ENCODE measurements at places on chromosomes 6 and 20. TPM values are rescaled to one million over a fixed set of nuclear protein-coding genes. Genes with fewer than 3 reads are reported as not detected.

- H3K36me3 ChIP-seq = no peaks in the 10 kb centered on the region
- no peak for DNase-seq
- no peaks in the 10 kb centered on the region for H3K27me3 ChIP-seq
- H3K27ac ChIP-seq = no peak overlapping the region
- no peak overlapping the region for H3K4me3 ChIP-seq
Observed at GRCh38 chr6:24743944-24744335, 25.0 kb upstream of the C6orf62 start.

GRCh38 chr20:23066772-23067171 lies 17.3 kb upstream of the THBD start:
- no peak overlapping the region for H3K4me3 ChIP-seq
- no peak for DNase-seq
- H3K27ac ChIP-seq = no peak overlapping the region
- peaks cover 5% of the 10 kb centered on the region for H3K4me1 ChIP-seq
- no peaks in the 10 kb centered on the region for H3K36me3 ChIP-seq
- H3K27me3 ChIP-seq = no peaks in the 10 kb centered on the region

The IMPG1 gene
- 0.11 TPM for total RNA-seq

GRCh38 chr6:149233056-149233715 lies 84.3 kb upstream of the TAB2 start:
- no peak for DNase-seq
- H3K4me3 ChIP-seq = no peak overlapping the region
- no peaks in the 10 kb centered on the region for H3K27me3 ChIP-seq
- H3K36me3 ChIP-seq = no peaks in the 10 kb centered on the region
- H3K27ac ChIP-seq = peak overlapping the region; percentile 62

GRCh38 chr6:40295251-40295950 lies 291.8 kb downstream of the LRFN2 start:
- no peak overlapping the region for H3K4me3 ChIP-seq
- no peak for DNase-seq
- H3K27ac ChIP-seq = no peak overlapping the region
- no peaks in the 10 kb centered on the region for H3K36me3 ChIP-seq
- peaks cover 21% of the 10 kb centered on the region for H3K4me1 ChIP-seq

The PRSS35 gene
- 79.0 TPM for total RNA-seq

The TOP1 gene
- 29.1 TPM for total RNA-seq

GRCh38 chr6:7541175-7542064 lies at the start of gene DSP:
TSS of gene DSP (plus strand) at chr6:7541671. CDS start at chr6:7541916, 245 bp downstream.
- no peak for DNase-seq
- peak within 1 kb of the TSS; percentile 64 for H3K4me3 ChIP-seq
- H3K4me1 ChIP-seq = peaks cover 25% of the 10 kb centered on the region
- H3K27me3 ChIP-seq = peaks cover 72% of the 10 kb centered on the region
- no peaks in the 10 kb centered on the region for H3K36me3 ChIP-seq

The IP6K3 gene
- 0.50 TPM for total RNA-seq

DNA sequence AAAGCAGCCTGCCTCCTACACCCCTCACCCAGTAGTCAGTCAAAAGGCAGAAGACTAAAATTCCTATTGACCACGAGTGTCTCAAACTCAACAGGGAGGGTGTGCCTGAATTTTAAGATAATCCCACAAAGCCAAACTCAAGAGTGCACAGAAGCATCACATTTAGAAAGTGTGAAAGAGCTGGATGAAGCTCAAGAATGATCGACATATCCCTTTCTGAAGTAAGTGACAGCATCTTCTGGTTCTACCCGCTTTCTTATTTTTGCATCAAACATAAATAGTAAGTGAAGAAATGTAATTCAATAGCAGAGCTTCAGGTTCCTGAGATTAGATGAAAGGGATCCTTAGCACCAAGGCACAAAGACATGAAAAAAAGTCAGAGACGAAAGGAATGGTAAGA lies 64.5 kb upstream of the BACH2 start:
- no peak overlapping the region for H3K4me3 ChIP-seq
- H3K4me1 ChIP-seq = peaks cover 6% of the 10 kb centered on the region
- no peaks in the 10 kb centered on the region for H3K27me3 ChIP-seq
- H3K36me3 ChIP-seq = no peaks in the 10 kb centered on the region
- no peak overlapping the region for H3K27ac ChIP-seq
- peak; percentile 60 for DNase-seq

The NOTCH4 gene
- total RNA-seq = 12.8 TPM

DNA sequence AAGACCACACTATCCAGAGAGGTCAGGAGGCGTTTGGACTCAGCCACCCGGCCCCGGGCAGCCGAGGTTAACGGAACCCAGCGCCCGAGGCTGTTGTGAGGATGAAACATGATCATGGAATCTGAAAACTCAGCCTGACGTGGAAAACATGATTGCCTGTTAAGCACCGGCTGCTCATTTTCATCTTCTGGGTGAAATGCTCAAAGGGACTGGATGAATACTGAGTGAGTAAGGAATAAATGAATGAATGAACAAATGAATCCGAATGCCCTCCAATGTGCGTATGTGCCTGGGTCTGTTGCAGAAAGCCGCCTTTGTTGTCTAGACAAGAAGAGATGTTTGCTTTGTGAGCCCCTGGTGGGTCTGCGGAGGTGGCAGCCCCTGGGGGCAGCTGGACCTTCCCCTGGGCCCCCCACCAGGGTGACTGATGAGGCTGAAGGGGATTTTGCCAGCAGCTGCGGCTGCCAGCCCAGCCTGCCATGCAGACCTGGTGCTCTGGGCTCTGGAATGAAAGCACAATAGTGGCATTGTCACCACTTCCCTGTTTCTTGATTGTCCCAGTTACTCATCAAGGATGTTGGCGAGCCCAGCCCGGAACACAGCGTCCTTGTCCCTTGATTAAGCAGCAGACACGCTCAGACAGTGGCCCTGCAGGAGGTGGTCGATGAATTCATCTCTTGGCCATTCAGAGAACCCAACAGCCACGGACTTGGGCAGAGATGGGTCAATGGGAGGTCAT lies 211.1 kb downstream of the ANKRD60 start:
- peaks cover 58% of the 10 kb centered on the region for H3K4me1 ChIP-seq
- H3K4me3 ChIP-seq = no peak overlapping the region
- H3K27me3 ChIP-seq = no peaks in the 10 kb centered on the region
- peak overlapping the region; percentile 64 for H3K27ac ChIP-seq

The LGSN gene
- 0.39 TPM for total RNA-seq

The IL17F gene
- total RNA-seq = not detected

- H3K27ac ChIP-seq = no peak overlapping the region
- H3K27me3 ChIP-seq = no peaks in the 10 kb centered on the region
- no peak overlapping the region for H3K4me3 ChIP-seq
Observed at GRCh38 chr6:161162722-161163121, 111.1 kb downstream of the AGPAT4 start.

DNA sequence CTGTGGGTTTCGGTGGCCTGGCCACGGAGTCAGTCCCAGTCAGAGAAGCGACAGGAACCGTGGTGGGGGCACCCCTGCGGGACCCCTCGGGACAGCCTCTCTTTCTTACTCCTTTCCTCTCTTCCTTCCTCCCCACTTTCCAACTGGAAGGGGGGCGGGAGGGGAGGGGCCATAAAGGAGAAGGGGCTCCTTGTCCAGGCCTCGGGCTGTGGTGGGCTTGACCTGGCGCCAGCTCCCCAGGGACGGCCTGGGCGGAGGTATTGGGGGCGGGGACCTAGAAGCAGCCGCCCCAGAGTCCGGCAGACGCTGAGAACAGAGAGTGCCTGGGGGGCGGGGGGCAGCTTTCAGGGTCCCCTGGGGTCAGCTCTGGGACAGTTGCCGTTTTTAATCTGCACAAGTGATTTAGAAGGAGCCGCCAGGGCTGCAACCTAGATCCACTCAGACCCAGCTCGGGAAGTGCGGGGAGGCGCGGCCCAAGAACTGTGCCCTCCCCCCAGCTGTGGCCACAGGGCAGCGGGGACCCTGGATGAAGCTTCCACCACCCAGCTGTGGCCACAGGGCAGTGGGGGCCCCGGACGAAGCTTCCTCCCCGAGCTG lies 6.4 kb upstream of the ABHD16B start:
- peaks cover 35% of the 10 kb centered on the region for H3K27me3 ChIP-seq
- peak overlapping the region; percentile 81 for H3K27ac ChIP-seq
- no peaks in the 10 kb centered on the region for H3K36me3 ChIP-seq
- peaks cover 53% of the 10 kb centered on the region for H3K4me1 ChIP-seq

The IBTK gene
- 83.6 TPM for total RNA-seq

- DNase-seq = no peak
- no peaks in the 10 kb centered on the region for H3K36me3 ChIP-seq
- H3K4me1 ChIP-seq = peaks cover 23% of the 10 kb centered on the region
- H3K27me3 ChIP-seq = no peaks in the 10 kb centered on the region
Observed at GRCh38 chr6:34234667-34235306, 1.9 kb upstream of the HMGA1 start.

The TBXT gene
- total RNA-seq = not detected

DNA sequence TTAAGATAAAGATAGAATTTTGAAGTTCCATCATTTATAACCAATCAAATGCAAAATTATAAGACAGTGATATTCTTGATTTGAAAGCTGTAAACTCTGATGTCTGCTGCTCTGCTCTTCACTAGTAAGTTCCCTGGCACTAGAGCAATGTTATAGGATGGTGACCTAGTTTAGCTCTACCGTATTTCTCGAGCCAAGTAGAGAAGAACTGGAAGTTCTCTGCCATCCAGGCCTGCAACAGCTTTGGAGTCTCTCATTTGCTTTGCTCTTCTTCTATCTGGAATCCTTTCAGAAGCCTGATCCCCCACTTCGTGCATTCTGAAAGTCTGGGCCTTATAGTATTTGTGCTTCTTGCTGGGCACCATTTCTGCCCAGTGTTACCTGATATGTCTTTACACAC lies 100.3 kb downstream of the PLCB1 start:
- DNase-seq = no peak
- H3K4me1 ChIP-seq = no peaks in the 10 kb centered on the region
- no peak overlapping the region for H3K27ac ChIP-seq
- H3K27me3 ChIP-seq = no peaks in the 10 kb centered on the region
- no peaks in the 10 kb centered on the region for H3K36me3 ChIP-seq

- H3K36me3 ChIP-seq = no peaks in the 10 kb centered on the region
- H3K4me3 ChIP-seq = no peak overlapping the region
- no peaks in the 10 kb centered on the region for H3K4me1 ChIP-seq
- H3K27ac ChIP-seq = no peak overlapping the region
- no peaks in the 10 kb centered on the region for H3K27me3 ChIP-seq
- DNase-seq = no peak
Observed at GRCh38 chr6:140779341-140779740, 1353.4 kb upstream of the GJE1 start.

The COX4I2 gene
- 5.4 TPM for total RNA-seq

The FOXP4 gene
- total RNA-seq = 3.5 TPM

- H3K36me3 ChIP-seq = no peaks in the 10 kb centered on the region
- no peak for DNase-seq
- H3K4me1 ChIP-seq = no peaks in the 10 kb centered on the region
- no peaks in the 10 kb centered on the region for H3K27me3 ChIP-seq
- H3K27ac ChIP-seq = no peak overlapping the region
Observed at GRCh38 chr6:69022993-69023392, 387.9 kb downstream of the ADGRB3 start.

- no peak overlapping the region for H3K4me3 ChIP-seq
- no peaks in the 10 kb centered on the region for H3K36me3 ChIP-seq
- H3K27ac ChIP-seq = no peak overlapping the region
- no peaks in the 10 kb centered on the region for H3K4me1 ChIP-seq
- H3K27me3 ChIP-seq = no peaks in the 10 kb centered on the region
- no peak for DNase-seq
Observed at GRCh38 chr6:109840796-109841195, 137.3 kb upstream of the GPR6 start.

DNA sequence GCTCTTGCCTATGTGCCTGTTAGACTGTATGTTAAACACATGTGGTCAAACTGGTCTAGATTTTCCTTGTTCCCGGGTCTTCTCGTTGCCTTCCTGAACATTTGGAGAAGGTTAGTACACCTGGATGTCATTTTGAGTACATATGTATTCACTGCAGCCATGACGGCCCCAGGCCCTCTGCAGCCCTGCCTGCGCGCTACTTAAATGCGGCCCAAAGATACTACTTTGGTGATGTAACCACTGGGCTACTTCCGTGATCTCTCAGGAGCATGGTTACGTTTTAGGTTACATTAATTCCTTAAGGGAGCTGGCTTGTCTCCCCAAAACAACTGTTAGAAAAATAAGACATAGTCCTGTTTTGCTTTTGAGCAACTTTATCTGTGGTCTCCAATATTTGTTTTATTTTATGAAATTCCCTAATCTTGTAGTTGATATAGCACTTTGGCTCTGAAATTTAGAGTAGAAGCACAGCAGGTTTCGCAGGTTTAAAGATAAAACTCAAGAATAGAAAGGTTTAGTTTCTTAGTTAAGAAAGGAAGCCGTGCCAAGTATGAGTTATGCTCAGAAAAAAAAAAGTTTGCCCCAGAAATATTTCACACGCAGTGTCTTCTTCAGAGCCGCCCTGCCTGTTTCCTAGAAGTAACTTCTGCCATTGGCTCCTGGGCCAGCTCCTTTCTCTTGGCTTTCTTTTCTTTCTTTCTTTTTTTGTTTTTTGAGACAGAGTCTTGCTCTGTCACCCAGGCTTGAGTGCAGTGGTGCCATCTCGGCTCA lies 38.1 kb downstream of the TIAM2 start:
- no peaks in the 10 kb centered on the region for H3K4me1 ChIP-seq
- H3K27ac ChIP-seq = no peak overlapping the region
- H3K27me3 ChIP-seq = no peaks in the 10 kb centered on the region
- no peak overlapping the region for H3K4me3 ChIP-seq
- no peak for DNase-seq
